ENCODE measurements at places on chromosomes 11 and 22.

DNA sequence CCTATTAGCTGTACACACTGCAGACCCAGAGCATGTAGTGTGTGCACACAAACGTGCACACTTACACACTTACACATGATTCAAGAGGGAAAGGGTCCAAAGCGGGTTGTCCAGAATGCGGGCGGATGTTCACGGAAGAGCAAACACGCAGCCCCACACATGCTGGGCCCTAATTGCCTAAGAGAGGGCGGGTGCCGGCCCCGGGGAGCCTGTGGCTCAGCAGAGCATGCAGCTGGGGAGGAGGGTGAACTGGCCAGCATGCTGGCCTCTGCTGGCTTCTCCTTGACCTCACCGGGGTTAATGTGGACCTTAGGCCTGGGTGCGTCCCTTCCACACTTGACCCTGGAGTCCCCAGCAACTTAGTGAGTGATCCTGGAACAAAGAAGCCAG is 816.3 kb downstream of the BRD1 start:
- DNase-seq: no peak

DNA sequence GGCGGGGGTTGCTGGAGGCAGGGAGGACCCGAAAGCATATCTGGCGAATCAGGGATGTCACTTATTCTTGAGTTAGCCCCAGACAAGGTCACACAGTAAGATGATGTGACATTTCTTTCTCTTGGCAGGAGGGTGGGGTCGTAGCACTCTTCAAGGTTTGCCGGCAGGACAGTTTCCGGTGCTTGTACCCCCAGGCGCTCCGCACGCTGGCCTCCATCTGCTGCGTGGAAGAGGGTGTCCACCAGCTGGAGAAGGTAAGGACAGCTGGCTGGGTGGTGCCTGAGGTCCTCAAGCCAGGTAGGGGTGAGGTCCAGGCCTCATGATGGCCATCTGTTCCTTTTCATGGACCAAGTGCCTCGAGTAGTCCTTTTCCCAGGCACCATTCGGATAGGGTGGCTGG is 86.0 kb downstream of the INSC start:
- no peak for DNase-seq

DNA sequence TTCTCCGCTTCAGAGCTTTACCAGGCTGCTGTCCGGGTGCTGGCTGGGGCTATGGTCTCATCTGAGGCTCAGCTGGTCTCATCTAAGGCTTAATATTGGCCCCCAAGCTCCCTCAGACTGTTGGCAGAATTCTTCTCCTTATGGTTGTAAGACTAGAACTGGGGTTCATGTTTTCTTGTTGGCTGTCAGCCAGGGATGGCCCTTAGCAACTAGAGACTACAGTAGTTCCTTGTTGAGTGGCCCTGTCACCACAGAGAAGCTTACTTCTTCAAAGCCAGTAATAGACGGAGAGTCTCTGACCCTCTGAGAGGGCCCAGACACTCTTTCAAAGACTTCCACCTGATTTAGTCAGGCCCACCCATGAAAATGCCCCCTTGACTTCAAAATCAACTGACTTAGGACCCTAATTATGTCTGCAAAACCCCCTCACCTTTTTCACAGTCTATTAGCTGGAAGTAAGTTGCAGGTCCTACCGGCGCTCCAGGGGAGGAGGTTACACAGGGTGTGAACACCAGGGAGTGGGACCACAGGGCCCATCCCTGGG is 24.2 kb upstream of the TREH start:
- no peak for DNase-seq

GRCh38 chr11:114073828-114074381 is 14.4 kb downstream of the ZBTB16 start:
- no peak for DNase-seq

DNA sequence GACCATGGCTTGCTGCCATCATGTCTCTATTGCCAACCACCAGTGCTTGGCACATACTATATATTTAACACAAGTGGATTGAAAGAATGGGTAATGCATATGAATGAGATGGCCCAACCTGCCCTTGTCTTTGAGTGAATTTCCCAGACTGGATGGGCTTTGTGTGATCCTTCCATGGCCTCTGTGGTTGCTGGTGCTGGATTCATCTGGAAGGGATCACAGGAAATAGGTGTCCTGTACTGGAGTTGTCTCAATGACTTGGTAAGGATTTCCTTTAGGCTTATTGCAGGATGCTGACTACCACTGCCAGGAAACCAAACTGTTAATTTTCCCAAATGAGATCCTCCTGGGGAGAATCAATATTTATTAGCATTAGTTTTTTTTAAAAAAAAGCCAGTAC is 328.6 kb downstream of the TMEM135 start:
- no peak for DNase-seq

- no peak for DNase-seq
Measured at GRCh38 chr11:79335681-79336080, 105.1 kb downstream of the TENM4 start.

DNA sequence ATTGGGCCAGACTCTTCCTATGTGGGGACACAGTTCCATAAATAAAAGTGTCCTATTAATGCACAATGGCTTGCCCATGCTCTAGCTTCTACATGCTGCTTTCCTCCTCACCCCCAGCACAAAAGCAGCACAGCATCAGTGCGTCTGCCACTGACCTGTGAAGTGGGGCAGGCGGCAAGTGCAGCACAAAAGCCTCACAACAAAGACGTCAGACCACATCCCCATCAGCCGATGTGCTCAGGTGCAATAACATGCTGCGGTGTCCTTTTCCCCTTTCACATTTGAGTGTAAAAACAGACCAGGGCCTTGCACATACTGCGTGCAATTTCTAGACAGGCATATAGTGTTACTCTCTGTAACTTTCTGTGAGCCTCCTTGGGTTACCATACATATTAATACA is 12.8 kb downstream of the DKK3 start:
- no peak for DNase-seq

DNA sequence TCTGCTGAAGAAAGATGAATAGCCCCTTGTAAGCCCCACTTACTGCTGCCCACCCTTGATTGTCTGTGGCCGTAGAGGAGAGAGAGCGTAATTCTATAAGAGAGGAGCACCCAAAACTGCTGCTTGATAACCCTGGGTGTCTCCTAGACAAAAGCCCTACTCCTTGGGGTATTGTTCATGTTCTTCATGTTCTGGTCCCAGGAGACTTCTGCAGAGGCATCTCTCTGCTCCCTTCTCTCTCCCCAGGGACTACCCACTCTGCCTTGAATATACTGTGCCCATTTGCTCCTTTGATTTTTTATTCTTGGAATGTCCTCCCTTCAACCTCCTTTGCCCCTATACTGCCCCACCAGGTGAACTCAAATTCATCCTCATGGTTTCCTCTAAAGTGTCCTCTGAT is 417.8 kb upstream of the CADM1 start:
- DNase-seq: no peak

- no peak for DNase-seq
Measured at GRCh38 chr22:48800036-48800885, 1027.4 kb downstream of the BRD1 start.

GRCh38 chr11:17531636-17532113 is 12.5 kb downstream of the USH1C start:
- DNase-seq: no peak

DNA sequence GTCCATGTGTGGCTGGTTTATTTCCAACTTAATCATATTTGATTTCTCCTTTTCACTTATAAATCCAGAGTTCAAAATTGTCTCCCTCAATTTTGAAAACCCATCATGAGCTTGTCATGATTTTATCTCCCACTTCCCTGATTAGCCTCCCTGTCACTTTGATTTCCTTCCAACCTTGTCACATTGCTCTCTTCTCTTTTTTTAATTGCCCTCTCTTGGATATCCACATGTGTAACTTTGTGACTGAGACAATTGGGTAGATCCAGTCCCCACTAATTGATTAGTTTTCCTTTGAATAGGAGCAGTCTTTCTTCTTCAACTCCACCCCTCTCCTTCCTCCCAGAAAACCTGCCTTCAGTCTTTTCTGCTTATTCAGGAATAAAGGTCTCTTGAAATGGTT is 2.4 kb downstream of the TEF start:
- no peak for DNase-seq

GRCh38 chr22:20782596-20783299 is 8.8 kb downstream of the SERPIND1 start:
- DNase-seq: no peak

DNA sequence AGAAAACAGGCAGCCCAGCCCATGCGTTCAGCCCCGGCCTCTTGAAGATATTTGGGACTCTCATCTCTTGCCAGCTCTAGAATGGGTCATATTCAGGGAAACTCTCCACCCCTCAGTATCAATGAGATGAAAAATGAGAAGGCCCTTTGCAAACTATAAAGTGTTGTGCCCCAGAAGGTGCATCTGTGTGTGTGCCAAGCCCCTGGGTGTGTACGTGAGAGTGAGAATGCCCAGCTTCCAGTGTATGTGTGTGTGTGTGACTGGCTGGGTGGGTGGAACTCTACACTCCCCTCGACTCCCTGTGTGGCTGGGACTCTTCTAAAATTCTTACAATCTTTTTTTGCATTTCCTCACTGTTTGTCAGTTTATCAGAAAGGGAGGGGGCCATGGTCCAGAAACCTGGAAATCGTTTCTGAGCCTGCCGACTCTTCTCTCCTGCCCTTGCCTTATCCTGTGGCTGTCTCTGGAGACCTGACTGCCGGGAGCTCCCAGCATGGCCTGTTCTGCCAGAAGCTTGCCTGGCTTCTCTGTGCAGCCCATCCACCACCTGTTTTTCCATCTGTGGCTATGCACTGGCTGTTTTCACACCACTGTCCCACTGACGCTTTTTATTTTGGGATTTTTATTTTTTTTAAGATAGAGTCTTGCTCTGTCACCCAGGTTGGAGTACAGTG is 1.2 kb downstream of the P2RY6 start:
- no peak for DNase-seq

GRCh38 chr11:126337474-126338241 is 17.8 kb upstream of the ST3GAL4 start:
- no peak for DNase-seq

Measured in effector memory CD4-positive, alpha-beta T cell (primary cell).